ENCODE measurements at places on chromosomes 2 and 18. TPM values are rescaled to one million over a fixed set of nuclear protein-coding genes. Genes with fewer than 3 reads are reported as not detected.

GRCh38 chr2:141323571-141323970 is 807.2 kb downstream of the LRP1B start:
- no peak for DNase-seq

DNA sequence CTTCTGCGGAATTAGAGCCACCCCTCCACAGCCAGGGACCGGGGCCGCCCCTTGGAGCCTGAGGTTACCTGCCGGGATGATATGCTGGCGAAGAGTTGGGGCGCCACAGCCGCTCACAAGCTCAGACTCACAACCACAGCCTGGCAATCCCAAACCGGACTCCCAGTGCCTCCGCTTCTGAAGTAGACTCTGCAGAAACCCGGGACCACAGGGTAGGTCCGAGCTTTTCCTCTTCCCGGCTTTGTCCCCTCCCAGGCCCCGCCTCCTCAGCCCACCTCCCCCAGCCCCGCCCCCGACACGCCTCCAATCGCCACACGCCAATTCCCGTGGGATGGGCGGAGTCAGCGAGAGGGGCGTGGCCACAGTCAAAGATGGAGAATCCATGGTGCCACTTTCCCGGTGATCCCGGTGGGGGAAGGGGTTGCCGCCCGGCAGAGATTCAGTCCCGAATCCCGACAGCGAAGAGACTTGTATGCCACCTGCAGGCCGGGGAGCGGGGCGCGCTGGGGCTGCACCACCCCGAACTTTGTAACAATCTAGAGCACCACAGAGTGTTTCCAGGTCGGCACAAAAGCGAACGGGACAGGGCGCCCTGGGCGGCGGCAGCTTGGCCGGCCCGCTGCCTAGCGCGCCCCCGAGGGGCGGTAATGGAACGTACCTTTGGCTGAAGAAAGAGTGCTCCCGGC is at the start of gene IDH1:
TSS of gene IDH1 (minus strand) at position 201 of the 686 bp plus-strand sequence. CDS start 3,520 bp downstream, outside the sequence.
- DNase-seq = peak; percentile 100

MALL gene
- total RNA-seq = 264 TPM

DNA sequence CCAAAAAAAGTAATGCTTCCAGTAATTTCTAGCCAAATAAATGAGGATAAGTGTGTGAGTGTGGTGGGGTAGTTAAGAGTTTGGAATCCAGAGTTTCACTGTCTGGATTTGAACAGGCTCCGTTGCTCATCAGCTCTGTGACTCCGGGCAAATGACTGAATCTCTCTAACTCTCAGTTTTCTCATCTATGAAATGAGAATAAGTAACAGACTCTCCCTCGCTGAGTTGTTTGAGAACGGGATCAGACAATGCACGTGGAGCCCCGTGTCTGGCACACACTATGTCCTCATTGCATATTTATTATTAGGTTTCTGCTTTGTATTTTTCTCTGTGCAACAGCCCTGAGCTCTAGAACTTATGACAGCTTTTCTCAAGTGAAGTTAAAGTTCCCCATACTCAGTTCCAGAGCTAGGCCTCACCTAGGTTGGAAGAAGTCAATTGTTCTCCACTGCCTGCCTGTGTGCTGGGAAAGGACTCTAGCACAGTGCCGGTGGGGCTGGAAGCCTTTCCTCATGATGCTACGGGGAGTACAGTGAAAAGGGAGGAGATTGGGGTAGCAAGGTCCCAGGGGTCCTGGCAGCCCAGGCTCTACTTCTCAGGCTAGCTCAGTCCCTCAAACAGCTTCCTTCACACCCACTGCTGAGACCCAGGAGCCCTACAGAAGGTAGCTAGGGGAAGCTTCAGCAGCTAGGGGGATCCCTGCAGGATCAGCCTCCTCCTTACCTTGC is 1.7 kb upstream of the ICOS start:
- DNase-seq = no peak

B3GNT7 gene
- 77.7 TPM for total RNA-seq

KRCC1 gene
- 37.2 TPM for total RNA-seq

- DNase-seq = no peak
These were observed 167.2 kb downstream of the SS18 start for GRCh38 chr18:25923193-25923592.

AFF3 gene
- total RNA-seq = 4.2 TPM

GRCh38 chr2:62727876-62728566 is 22.5 kb downstream of the EHBP1 start:
- DNase-seq = no peak

- DNase-seq = no peak
These were observed 130.0 kb downstream of the C2orf74 start for GRCh38 chr2:61291851-61292575.

C2orf92 gene
- 11.7 TPM for total RNA-seq

- no peak for DNase-seq
These were observed 195.4 kb downstream of the ZEB2 start for GRCh38 chr2:144324446-144325045.

LIMS4 gene
- total RNA-seq = 0.93 TPM

DNA sequence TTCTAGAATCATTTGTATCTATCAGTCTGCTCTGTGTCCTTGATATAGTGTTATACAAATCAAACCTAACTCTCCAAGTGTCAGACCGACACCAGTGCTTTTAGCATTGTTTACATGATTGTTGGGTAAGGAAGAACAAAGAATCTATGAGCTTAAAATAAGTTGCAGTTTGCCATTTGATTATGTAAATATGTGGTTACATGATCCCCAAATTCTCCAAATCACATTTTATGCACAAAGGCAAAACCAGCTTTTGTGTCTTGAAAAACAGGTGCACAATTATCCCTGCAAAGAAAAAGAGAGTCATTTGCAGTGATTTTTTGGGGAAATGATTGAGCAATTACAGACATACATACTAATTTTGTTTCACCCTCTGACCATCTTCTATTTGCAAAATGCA is 652.6 kb upstream of the CHAC2 start:
- DNase-seq = no peak

TTN gene
- total RNA-seq = 8.6 TPM

Measured in mucosa of descending colon (tissue), 3 donors.